Stimulated activated effector memory CD8-positive, alpha-beta T cell treated with anti-CD3 and anti-CD28 coated beads, Interleukin-12 subunit alpha, Interleukin-12 subunit beta, amount 100 ng/mL, for 72 hours (primary cell): ENCODE measurements at places on chromosomes 7 and 10.

- no peak for DNase-seq
Measured at GRCh38 chr7:91835826-91836368, 44.6 kb downstream of the MTERF1 start.

DNA sequence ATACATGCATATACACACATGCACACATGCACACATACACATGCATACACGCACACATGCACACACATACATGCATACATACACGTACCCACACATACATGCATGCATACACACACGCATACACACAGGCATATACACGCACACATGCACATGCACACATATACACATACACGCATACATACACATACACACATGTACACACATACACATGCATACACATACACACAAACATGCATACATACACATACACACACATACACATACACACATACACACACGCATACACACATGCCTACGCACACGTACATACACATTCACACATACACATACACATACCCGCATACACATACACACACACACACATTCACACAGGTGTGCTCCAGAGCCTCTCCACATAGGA is 81.0 kb upstream of the KMT2E start:
- DNase-seq, result no peak

GRCh38 chr10:95408148-95408960 is 117.6 kb upstream of the PDLIM1 start:
- DNase-seq, result no peak

- DNase-seq, result no peak
Measured at GRCh38 chr10:37760817-37761216, 96.6 kb downstream of the ZNF248 start.

GRCh38 chr10:114780577-114781184 is 40.9 kb upstream of the FHIP2A start:
- no peak for DNase-seq

DNA sequence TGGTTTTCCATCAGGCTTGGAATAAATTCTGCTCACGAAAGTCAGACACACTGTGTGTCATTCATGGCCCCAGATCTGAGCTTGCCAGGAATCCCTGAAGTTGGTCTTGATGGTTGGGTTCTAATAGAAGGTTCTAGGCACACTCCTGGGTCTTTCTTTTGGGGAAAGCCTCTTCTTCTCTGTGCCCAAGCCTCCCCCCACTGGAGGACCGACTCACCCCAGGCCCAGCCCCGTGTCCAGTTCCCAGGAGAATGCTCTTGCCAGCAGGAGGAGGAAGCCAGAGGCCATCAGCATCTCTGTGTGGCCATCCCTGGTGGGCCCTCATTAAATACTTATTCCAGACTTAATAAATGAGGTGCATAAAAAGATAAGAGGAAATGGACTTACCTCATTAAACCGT is 548.0 kb downstream of the TCERG1L start:
- DNase-seq, result no peak
